ENCODE measurements at places on chromosomes 12 and 14. TPM values are rescaled to one million over a fixed set of nuclear protein-coding genes. Genes with fewer than 3 reads are reported as not detected.

- DNase-seq: no peak
Observed at GRCh38 chr12:31849090-31849687, 110.0 kb upstream of the RESF1 start.

- no peak for DNase-seq
Observed at GRCh38 chr12:131752451-131752850, 41.6 kb downstream of the SFSWAP start.

SERPINA1 gene
- total RNA-seq: 41.6 TPM

DNA sequence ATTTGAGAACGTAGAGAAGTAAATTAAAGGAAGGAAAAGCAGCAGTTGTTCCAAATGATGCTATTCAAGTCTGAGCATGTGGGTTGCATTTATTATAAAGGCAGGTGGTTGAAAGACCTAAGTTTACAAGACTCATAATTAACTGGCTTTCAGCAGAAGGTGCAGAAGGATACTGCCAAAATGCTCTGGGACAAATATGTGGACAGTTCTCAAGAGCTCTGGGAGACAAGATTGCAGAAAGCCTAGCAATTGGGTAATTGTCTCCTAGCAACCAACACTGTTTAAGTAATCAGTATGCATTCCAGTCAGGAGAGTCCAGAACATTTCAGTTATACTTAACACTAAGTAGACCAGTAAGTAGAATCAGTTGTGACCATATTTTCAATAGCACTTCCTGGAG is 131.5 kb downstream of the GPR135 start:
- DNase-seq: no peak
